ENCODE measurements at places on chromosomes 5 and 9.

GRCh38 chr5:7852542-7852941 is 1.6 kb upstream of the CFAP90 start:
- DNase-seq: no peak

GRCh38 chr5:123610209-123610608 is 98.2 kb downstream of the CSNK1G3 start:
- no peak for DNase-seq

GRCh38 chr5:123879071-123879470 is 367.1 kb downstream of the CSNK1G3 start:
- no peak for DNase-seq

GRCh38 chr5:4511996-4512656 is 628.0 kb upstream of the ADAMTS16 start:
- DNase-seq: no peak

GRCh38 chr9:13264788-13265187 is 14.7 kb downstream of the MPDZ start:
- peak; percentile 68 for DNase-seq

DNA sequence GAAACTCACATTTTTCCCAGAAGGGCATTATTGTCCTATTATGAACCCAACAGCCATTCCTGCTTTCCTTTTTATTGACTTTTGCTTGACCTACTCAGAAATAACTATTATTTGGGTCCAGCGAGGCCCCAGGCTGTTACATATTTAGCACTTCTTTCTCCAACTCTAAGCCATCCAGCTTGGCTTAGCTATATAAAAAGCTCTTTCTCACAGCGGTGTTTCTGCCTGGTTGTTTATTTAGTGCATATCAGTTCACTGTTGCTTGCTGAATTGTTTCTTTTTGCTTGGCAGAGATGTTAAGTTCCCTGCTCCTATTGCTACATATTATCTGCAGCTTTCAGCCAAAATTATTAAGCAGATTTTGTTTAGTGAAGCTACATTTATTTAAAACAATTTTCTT is 1156.8 kb upstream of the SEMA6A start:
- DNase-seq: peak; percentile 12

GRCh38 chr5:168987543-168988300 is 313.2 kb downstream of the SLIT3 start:
- peak; percentile 60 for DNase-seq

GRCh38 chr9:82732928-82733327 is 330.0 kb downstream of the RASEF start:
- DNase-seq: peak; percentile 35

- no peak for DNase-seq
Observed at GRCh38 chr5:75049456-75050351, 2.7 kb downstream of the GCNT4 start.

DNA sequence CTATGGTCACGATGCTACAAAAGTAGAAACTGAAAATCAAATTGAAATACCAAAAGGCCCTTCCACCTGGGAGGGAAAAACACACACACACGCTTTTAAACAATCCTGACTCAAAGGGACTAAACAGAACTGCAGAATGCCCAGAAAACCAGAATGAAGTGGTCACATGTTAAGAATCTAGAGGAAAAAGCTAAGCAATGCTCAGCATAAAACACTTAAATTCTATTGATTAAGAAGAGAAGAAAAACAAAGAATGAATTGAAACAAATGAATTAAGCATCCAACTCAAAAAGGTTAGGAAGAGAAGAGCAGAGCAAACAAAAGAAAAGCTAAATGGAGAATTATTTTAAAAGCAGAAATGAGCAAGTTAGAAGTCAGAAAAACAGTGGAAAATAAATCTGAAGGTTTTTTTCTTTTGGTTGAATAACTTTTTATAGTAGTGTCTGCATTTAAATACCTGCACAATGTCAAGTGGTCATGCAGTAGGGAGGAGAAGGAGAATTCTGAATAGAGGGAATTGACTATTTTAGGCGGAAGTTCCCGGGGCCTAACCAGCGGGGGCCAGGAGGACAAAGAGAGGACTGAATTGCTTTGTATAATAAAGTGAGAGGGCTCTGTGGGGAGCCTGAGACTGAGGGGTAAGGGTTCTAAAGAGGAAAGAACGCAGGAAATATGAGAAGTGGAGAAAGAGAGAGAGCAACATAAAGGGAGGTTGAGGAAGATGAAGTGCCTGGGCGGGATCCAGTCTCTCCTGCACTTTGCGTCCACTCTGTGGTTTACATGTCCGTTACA is 146.8 kb downstream of the ATPSCKMT start:
- no peak for DNase-seq

DNA sequence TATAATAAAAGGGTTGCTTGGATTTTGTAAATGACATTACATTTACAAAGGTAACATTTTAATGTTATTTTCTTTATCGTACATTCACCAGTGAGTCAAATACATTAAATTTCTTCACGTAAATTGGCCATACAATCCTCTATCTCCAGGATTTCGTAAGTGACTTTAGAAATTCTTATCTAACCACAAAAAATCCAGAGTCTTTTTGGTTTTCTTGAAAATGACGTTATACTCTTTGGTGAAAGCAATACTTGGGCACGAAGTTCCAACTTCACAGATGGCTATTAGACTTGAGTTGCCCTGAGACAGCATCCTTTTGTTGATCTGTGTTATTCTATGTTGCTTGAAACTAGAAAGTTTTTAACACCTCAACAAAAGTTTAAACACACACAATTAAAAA is 87.4 kb upstream of the CDH10 start:
- no peak for DNase-seq

- no peak for DNase-seq
Observed at GRCh38 chr5:4857761-4858160, 282.4 kb upstream of the ADAMTS16 start.

DNA sequence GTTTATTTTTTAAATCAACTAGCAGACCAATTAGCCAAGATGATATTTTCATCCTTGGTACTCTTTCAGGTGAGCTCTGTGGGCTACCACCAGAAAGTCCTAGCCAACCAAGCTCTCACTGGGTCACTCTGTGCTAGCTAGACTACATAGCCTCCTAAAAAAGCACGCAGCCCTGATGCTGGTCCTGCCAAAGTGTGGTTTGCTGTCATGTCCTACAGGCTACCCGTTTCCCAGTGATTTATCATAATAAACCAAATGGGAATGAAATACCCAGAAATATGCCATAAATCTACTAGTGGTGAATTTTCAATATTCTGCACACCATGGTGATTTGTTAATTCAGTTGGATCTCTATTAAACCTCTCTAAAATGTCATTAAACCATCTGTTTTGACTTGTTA is 481.4 kb downstream of the RAB3C start:
- no peak for DNase-seq

GRCh38 chr9:79526149-79526672 is 45.6 kb upstream of the TLE4 start:
- no peak for DNase-seq

DNA sequence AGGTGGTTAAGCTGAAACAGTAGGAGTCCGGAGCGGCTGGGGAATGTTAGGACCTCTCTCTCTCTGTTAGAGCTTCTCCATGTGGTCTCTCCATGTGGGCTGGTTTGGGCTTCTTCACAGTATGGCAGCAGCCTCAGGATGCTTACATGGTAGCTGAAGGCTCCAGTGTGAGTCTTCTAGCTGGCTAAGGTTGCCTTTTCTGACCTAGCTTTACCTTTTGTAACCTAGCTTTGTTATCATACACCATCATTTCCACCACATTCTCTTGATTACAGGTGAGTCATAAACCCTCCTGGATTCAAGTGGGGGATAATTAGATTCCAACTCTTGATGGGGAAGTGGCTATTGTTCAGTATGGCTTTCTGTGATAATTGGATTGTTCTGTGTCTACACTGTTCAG is 98.5 kb downstream of the MTREX start:
- DNase-seq: no peak

- DNase-seq: no peak
Observed at GRCh38 chr9:107360098-107360497, 77.0 kb downstream of the RAD23B start.

- DNase-seq: peak; percentile 57
Observed at GRCh38 chr5:122415030-122415800, 103.2 kb downstream of the SNCAIP start.

DNA sequence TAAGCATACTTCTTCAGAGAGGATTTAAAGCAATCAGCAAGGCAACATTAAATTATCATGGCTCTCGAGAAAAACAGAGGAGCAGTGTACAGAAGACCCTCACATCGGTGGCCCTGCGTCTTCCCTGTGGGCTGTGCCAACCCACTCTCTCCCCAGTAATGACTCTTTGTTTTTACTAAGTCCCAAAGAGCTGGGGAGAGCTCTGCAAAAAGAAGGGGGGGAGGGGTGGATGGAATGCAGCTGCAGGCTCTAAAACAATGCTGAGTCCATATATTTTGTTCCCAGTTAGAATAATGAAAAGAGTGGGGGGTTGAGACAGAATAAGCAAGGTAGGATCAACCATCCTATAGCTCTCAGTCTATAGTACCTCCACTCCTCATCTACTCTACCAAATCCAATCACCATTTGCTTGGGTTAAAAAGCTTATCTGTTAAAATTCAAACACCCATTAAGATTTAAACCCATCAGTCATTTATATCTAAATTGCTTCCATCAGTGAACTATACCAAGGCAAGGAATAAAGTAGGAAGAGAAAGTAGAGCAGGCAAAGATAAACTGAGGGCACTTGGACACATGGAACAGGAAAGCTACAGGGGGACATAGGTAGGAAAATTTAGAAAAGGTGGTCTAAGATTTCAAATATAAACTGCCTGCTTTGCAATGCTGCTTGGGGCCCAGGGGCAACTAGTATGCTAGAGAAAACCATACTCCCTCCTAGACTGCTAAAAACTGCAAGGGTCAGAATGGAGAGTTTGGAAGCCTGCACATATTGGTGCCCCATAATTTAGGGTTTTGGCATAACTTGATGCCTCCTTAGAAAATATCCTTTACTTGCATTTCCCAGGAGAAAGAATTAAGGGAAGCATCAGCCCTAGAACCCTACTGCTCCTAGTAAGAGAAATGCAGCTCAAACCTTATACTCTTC is 20.6 kb downstream of the ELL2 start:
- DNase-seq: no peak

GRCh38 chr5:123719004-123719403 is 207.0 kb downstream of the CSNK1G3 start:
- no peak for DNase-seq

- peak; percentile 73 for DNase-seq
Observed at GRCh38 chr9:92600462-92601261, 64.9 kb upstream of the ECM2 start.

GRCh38 chr9:109689701-109690100 is 90.3 kb upstream of the PALM2AKAP2 start:
- DNase-seq: no peak

All from astrocyte of the cerebellum (primary cell).